Amniotic epithelial cell (primary cell): ENCODE measurements at places on chromosomes 1 and 21.

GRCh38 chr1:17067069-17067426, 13.2 kb upstream of the SDHB start:
- DNase-seq: no peak

GRCh38 chr1:110390096-110390495, 730 bp downstream of the SLC16A4 start:
- peak; percentile 83 for DNase-seq

DNA sequence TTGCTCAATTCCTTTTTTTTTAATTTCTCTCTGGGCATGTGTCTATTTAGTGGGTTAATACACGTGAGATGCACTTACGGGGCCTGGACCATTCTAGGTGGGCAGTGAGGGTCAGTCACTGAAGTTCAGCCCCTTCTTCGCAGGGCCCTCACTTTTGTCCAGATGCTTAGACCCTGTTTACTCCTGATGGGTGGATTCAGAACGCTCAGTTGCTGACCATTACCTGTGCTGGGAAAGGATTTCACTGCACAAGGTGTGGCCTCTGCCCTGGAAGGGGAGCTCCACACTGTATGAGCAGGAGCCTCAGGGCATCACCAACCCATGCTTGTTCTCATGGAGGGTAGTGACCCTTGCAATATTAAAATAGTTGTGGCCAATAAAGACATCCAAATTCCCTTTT, 4.5 kb downstream of the PRAMEF12 start:
- DNase-seq: no peak

GRCh38 chr1:243435836-243436235, 180.0 kb downstream of the SDCCAG8 start:
- no peak for DNase-seq

- no peak for DNase-seq
These were observed 329.5 kb downstream of the NPHP4 start for GRCh38 chr1:5662744-5663126.

- DNase-seq: no peak
These were observed 25.5 kb upstream of the ZNF281 start for GRCh38 chr1:200435200-200435780.

GRCh38 chr1:23423415-23424292, 894 bp downstream of the TCEA3 start:
- DNase-seq: no peak

- DNase-seq: peak; percentile 13
These were observed 60.5 kb downstream of the ATP1A1 start for GRCh38 chr1:116433275-116434257.

GRCh38 chr21:43906585-43907370, 41.8 kb downstream of the AGPAT3 start:
- no peak for DNase-seq

DNA sequence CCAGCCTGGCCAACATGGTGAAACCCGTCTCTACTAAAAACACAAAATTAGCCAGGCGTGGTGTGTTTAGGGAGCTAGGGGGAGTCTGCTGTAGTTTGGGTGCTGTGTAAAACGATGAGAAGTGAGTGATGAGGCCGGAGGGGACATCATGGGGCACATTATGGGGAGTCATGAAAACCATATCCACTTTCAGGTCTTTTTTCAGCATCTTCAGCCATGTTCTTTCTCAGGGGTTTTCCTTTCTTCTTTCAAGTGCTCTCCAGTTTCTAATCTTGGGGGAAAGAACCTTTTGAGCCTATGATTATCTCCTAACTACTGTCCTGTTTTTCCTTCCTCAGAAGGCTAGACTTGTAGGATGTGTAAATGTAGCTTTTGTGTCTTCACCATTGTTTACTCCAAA, 14.4 kb downstream of the KDM4A start:
- DNase-seq: no peak

DNA sequence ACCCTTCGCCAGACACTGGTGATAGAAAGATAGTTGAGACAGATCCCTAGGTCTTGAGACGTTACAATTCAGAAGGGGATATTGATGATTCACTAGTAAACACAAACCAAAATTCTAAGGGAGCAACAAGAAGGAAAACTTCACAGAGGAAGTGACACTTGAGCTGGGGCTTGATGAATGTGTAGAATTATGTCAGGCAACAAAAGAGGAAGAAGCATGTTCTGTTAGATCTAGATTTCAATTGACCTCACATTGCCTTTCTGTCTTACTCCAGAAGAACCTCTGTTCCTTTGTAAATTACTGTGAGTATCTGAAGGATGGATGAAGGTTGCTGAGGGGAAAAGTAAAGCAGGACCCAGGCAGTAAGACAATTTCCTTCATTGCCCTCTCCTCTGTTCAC, 328.2 kb downstream of the KCTD3 start:
- no peak for DNase-seq

DNA sequence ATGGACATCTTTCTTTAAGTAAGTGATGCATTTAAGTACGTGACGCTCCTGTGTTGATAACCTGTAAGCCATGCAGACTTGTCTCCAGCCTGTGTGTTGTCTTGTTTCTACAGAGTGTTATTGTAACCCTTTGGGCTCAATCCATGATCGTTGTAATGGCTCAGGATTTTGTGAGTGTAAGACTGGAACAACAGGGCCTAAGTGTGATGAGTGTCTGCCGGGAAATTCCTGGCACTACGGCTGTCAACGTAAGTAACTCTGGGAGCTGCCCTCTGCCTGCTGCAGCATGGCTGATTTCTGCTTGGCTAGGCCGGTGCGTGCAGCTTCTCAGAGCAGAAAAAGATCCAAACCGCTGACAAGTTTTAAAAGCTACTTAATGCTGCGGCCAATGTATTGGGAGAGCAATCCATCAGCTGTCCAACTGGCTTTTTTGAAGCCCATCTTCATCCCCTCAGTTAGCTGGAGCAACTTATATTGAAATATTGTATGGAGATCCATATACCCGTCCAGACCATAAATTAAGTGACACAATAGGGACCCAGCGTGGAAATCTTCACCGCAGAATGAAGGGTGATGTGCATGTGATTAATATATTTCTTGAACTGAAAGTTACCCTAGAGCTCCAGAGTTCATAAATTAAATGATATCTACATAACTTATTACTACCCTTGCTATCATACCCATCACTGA, 295.9 kb downstream of the NTNG1 start:
- no peak for DNase-seq

- no peak for DNase-seq
These were observed 57.3 kb upstream of the SSBP3 start for GRCh38 chr1:54463259-54464030.

GRCh38 chr1:205451759-205452164, 4.1 kb downstream of the BLACAT1 start:
- DNase-seq: no peak

DNA sequence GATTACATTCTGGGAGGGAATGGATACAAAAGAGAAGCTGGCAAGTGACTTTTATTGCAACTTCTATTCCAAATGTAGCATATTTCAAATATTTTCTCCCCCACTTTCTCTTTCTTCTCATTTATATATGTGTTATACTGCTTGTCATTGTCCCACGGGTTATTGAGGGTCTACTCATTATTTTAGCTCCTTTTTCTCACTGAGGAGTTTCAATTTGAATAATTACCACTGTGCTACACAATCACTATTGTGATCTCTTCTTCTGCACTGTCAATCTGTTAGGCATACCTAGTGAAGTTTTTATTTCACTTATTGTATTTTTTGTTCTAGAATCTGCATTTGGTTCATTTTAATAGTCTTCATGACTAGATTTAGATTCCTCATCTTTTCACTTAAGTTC, 339.7 kb downstream of the PTPRC start:
- no peak for DNase-seq

- DNase-seq: no peak
These were observed 30.9 kb downstream of the PROX1 start for GRCh38 chr1:214018386-214019268.

DNA sequence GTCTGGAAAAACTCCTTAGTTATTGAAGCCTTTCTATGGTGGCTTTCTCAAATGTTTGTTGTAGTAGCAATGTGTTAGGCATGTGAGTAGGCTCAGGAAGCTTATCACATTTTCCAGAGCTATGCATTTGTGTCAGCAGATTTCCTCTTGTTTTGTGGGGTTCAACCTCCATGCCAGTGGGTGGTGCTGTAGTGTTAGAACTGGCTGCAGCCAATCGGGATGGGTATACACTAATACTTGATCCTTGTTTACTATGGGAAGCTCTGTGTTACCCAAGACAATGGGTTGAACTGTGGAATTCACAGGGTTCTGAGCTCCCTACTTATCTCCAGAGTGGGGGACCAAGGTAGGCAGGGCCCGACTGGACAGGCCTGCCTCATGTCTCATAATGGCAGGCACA, 348.5 kb upstream of the ADAMTS5 start:
- peak; percentile 26 for DNase-seq

GRCh38 chr1:156452907-156453306, 47.7 kb downstream of the MEF2D start:
- no peak for DNase-seq

DNA sequence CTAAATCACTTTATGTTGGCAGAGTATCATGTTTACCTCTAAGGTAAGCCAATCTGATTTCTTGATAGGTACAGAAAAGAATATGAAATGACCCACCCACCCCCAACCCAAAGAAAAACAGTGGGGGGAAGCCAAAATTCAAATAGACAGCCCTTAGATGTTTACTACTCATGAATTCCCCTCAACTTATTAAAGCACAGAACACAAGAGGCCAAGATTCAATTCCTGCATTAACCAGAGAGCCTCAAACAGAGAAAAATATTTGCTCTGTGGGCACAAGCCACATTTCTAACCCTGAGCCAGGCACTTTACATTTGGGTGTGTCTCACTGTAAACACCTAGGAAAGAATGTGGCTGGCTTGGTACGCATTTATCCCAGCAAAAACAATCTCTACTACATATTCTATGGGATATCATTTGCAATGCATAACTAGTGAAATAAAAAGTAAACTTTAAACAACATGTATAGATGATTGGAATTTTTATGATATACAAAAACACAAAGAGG, 84.3 kb downstream of the PTPN14 start:
- no peak for DNase-seq

DNA sequence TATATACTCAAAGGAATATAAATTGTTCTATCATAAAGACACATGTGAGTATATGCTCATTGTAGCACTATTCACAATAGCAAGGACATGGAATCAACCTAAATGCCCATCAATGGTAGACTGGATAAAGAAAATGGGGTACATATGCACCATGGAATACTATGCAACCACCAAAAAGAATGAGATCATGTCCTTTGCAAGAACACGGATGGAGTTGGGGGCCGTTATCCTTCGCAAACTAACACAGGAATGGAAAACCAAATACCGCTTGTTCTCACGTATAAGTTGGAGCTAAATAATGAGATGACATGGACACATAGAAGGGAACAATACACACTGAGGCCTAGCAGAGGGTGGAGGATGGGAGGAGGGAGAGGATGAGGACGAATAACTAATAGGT, 16.0 kb upstream of the SGIP1 start:
- DNase-seq: no peak

GRCh38 chr1:246949956-246950355, 18.2 kb upstream of the AHCTF1 start:
- DNase-seq: peak; percentile 19

- no peak for DNase-seq
These were observed 82.1 kb upstream of the ARHGAP29 start for GRCh38 chr1:94319319-94320102.

DNA sequence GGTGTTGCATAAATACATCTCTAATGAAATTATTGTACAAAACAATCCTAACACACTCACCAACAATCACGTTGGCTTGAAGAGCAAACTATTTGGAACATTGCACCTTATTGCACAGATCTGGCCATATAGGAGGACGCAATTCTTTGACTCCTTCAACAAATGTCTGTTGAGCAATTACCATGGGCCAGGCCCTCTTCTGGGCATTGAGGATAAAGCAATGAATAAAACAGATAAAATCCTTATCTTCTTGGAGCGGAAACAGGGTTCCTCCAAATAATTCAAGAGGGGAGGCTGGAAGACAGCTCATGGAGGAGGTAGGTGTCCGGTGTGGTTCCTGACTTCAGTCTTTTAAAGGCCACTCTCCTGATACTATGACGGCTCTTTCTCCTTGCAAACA, 43.3 kb downstream of the PAX7 start:
- DNase-seq: no peak

DNA sequence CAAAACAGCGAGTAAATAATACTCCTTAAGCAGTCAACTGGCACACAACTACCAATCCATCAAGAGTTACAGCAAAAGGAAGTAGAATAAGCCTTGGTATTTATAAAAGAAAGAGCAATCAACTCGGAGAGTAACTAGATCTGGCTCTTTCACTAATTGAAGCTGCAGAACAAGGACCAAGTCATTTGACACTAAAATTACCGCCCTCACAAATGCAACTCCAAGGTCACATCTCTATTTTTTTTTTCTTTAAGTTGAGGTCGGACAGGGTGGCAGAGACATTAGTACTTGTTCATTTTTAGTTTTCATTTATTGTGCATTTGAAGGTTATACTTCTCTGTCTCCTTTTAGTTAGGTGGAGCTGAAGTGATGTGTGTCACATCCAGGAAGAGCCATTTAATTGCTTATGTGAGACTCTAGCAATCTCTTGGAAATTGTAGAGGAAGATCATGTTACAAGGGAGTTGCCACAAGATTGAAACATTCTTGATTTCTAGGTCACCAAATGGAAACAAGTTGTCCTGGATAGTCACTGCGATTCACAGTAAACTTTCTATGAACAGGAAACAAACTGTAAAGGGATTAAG, 138.1 kb upstream of the ADAMTS5 start:
- DNase-seq: peak; percentile 43

GRCh38 chr1:160850541-160850940, 12.1 kb downstream of the CD244 start:
- DNase-seq: no peak

- no peak for DNase-seq
These were observed 14.0 kb downstream of the FAAP20 start for GRCh38 chr1:2180297-2181245.

- DNase-seq: peak; percentile 91
These were observed 350.3 kb upstream of the LYPLAL1 start for GRCh38 chr1:218823291-218823900.

GRCh38 chr1:180504186-180504585, 1.8 kb upstream of the ACBD6 start:
- DNase-seq: no peak

- DNase-seq: no peak
These were observed 569.6 kb upstream of the ADGRL2 start for GRCh38 chr1:81230983-81231728.

GRCh38 chr1:15120251-15120945, 33.1 kb upstream of the TMEM51 start:
- DNase-seq: no peak

DNA sequence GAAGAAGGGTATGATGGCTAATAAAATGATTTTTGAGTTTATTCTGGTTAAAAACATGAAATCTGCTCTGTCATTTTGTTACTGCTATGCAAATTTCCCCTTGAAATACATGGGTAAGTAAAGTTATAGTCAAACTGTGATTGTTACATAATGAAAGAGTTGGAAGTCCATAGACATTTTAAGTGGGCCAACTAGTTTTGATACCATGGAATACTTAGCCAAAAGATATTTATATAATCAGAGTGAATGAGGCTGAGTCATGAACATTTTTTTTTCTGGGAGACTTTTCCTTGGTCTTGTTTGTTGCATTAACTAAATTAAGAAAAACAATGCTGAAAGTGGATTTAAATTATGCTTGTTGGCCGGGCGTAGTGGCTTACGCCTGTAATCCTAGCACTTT, 58.2 kb upstream of the MPC2 start:
- DNase-seq: no peak
